Right lung (tissue), 10 donors: ENCODE measurements at places on chromosomes 3 and 15. TPM values are rescaled to one million over a fixed set of nuclear protein-coding genes. Genes with fewer than 3 reads are reported as not detected.

DNA sequence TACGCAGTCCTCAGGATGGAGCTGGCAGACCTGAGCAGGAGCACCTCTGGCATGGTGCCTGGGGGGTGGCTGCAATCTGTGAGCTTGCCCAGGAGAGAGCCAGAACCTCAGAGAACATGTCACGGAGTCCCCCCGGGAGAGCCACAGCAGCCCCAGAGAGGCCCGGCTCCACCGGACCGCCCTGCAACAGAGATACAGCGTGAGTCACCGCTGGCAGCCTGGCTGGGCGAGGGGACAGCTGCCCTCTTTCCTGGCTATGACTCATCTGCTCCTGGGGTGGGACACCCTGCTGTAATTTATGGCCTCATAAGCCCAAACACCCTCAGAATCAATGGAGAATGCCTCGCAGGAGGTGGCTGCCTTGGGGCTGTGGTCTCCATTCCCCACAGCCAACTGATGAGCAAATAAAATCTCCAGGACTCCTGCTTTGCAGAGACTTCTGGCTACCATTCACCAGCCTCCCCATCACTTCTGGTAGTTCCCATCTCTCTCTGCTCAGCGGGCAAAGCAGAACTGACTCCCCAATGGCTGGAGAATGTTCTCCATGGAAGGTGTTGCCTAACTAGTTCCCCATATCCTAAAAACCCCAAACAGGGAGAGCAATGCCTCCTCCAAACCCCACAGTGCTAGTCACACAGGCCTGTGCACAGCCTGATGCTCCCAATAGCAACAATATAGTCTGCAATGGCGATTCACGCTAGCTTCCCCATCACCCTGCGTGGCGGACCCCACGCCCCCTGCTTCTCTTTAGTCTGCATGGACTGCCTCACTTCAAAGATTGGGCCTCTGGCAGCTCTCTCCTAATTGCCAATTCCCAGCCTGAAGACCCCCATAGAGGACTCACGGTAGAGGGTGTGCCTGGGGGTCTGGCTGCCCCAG, 21.6 kb downstream of the ACSBG1 start:
- no peak for DNase-seq

GRCh38 chr15:68541743-68542142, 37.0 kb upstream of the CORO2B start:
- DNase-seq: no peak

DNA sequence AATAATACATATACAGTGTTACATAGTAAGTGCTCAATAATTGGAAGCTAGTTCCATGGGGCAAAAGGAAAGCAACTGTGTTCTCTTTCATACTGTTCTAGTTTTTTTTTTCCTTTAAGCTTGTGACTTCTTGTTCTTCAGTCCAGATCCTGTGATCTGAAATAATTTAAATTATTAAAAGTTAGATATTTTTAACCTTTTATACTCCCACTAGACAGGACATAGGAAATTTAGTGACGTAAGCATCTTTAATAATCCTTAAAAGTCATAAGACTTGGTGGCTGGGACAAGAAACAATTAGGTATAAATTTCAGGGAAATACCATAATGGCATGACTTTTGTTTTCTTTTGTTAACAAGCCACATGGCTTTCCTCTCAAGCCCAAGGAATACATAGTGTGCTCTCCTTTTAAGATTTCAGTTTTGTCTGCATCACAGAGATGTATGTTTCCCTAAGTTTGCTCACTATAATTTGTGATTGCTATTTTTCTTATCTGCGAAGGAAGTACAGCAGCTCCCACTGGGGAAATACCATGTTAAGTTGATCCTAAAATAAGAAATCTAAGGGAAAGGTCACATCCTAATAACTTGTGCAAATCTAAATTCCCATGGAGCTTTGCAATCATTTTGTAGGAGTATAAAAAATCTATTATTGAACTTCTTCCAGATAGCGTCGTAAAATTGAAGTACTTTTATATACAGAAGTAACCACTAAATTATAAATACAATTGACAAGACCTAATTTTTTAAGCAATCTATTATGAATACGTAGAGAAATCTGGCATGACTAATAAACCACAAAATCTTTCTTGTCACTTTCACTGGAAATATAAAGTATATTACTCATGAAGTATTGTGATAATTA, 30.1 kb downstream of the PPARG start:
- no peak for DNase-seq

DNA sequence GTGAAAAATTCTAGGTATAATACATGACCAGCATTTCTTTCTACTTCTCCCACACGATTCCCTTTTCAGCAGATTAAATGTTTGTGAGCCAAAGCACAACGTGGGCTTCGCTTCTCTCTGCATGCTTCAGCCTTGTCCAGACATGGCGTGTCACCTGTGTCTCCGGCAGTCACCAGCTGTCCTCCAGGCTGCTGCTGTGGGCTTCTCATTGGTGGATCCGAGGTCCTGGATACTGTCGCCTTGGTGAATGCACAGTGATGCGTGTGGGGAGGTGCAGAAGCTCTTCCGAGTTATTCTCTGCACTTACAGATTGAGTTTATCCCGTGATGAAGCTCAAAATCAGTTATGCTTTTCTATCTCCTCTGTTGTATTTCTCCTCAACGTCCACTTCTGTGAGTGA, 23.0 kb upstream of the GOLGA8J start:
- DNase-seq: no peak

- DNase-seq: no peak
These were observed 280.1 kb downstream of the ERC2 start for GRCh38 chr3:56188201-56188600.

AMT gene
- polyA plus RNA-seq: 27.6 TPM
